ENCODE measurements at places on chromosomes 2 and 18.

GRCh38 chr18:59481436-59481835 is 122.4 kb upstream of the LMAN1 start:
- DNase-seq: no peak

DNA sequence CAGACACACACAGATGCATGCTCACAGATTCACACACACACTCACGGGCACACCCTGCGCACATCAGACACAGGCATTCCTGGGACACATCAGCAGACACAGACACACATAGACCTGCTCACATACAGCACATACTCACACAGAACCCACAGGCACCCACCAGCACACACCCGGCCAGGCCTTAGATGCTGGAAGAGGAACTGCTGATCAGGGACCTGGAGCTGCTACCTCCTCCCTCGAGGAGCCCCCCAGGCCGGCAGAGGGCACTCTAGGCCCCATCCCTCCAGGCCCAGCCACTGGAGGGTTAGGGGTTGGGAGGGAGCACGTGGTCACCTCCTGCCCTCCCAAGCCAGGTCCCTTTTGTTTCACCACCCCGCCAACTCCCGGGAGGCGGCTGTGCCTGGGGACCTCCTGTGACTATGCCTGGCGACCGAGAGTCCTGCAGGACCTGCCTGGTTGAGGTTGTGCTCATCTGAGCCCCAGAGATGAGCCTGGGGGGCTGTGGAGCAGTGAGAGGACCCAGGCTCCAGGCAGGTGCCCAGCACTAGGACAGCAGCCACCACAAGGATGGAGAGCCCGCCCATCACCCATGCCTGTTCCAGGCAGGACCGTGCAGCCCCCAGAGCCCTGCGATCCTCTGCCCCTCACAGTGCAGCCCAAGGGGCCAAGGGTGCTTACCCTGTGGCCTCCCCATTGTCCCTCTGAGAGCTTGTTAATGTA is 21.0 kb upstream of the PTMA start:
- peak; percentile 42 for DNase-seq

DNA sequence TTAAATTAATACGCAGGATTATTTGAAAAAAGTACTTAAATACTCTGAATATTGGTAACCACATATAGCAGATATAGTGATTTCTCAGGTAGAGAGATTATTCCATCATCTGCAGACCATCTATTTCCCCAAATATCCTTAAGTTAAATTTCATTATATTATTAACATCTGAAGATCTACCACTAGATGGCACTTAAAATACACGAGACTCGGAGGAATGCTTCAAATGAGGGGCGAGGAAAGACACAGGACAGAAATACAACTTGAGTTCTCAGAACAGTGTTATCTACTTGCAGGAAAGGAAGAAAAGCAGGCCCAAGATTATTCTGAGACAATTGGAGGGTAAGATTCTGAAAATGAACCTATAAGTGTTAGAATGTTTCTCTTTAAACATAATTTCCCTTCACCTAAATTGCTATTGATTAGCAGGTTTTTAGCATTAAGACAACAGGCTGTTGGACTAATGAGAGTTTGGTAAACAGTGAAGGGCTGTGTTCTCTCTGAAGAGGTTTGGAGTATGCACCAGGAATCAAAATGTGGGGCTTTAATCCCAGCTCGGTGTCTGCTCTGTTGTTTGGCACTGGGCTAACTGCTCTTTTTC is 76.9 kb upstream of the GCFC2 start:
- peak; percentile 29 for DNase-seq

GRCh38 chr2:233761040-233761769 is 1.1 kb downstream of the UGT1A1 start:
- no peak for DNase-seq

DNA sequence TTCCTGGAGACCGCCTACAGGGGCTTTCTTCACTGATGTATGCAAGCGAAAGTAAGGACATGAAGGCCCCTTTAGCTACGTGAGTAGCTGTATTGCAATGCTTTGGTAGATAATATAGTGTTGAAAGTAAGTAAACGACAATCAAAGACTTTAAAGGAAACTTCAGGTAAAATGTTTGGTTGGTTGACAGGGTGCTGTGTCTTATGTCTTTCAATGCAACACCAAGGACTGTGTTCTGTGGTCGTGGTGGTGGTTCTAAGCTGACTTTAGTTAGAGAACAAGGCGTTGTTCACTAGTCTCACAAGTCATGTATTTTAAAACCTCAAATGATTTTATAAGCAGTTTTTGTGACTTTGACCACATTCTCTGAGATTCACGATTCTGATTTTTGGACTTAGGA is 58.0 kb upstream of the CABYR start:
- no peak for DNase-seq

GRCh38 chr2:226956659-226957058 is 120.8 kb downstream of the RHBDD1 start:
- no peak for DNase-seq

GRCh38 chr18:59837586-59837985 is 62.2 kb upstream of the PMAIP1 start:
- DNase-seq: peak; percentile 44

- DNase-seq: no peak
These were observed 1.0 kb upstream of the NFATC1 start for GRCh38 chr18:79394534-79395307.

DNA sequence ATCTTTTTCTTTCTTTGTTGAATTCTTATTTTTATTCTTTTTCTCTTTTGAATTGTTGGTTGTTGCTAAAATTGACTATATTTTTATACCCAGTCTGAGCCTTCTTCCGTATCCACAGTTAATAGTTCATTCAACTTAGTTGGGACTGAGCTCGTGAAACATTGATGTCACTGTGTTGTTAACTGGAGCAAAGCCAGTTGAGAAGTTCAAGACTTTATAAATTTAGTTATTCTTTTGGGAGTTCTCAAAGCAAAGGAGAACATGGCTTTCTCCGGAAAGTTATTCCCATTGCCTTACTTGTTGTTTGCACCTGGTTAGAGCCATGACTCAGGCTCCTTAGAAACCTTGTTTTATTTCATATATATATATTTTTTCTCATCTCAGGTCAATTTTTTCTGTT is 8.8 kb downstream of the CTLA4 start:
- no peak for DNase-seq

- DNase-seq: no peak
These were observed 77.2 kb upstream of the TXNDC2 start for GRCh38 chr18:9808295-9809241.

- DNase-seq: no peak
These were observed 4.8 kb downstream of the SOX11 start for GRCh38 chr2:5696945-5697521.

DNA sequence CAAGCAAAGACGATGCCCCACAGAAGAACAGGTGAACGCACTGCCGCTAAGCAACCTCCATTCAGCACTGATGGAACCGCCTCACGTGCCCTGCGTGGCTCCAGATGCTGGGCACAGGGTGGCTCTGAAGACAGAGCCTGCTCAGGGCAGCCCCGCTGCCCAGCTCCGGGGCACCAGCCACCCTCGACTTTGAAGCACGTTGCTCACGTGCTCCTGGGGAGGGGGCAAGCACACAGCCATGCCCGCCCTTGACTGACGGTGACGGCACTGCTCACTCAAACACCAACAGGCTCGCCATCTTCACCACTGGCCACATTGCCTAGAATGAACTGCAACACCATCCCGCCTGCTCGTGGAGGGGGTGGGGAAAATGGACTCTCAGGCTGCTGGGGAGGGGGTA is 251.3 kb downstream of the HDAC4 start:
- no peak for DNase-seq

GRCh38 chr18:3782901-3783300 is 332.9 kb downstream of the TGIF1 start:
- no peak for DNase-seq

DNA sequence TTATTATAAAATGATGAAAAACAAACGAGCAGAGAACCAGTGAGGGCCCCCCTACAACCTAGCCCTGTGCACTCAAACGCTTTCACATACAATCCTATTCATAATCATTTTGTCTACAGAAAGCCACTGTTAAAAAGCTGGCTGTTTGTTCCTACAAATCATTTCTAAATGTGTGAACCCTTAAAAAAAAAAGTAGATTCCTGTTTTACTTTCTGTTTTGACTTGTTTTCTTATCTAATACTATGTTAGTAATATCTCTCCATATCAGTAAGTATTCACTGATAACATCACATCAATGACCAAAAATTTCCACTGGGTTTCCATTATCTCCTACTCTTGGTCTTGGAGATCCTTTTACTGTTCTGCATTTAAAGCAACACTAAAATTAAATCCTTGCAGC is 128.8 kb upstream of the TTC39C start:
- no peak for DNase-seq

- no peak for DNase-seq
These were observed 23.4 kb downstream of the NEMP2 start for GRCh38 chr2:190511104-190511503.

Data from NCI-H1092 (cell line).